ENCODE measurements at places on chromosomes 7 and 10.

- no peak for DNase-seq
These were observed 27.9 kb upstream of the COL1A2 start for GRCh38 chr7:94366832-94367231.

- no peak for DNase-seq
These were observed 24.7 kb downstream of the IL2RA start for GRCh38 chr10:6037422-6037821.

GRCh38 chr10:89921403-89921802 lies 220.0 kb downstream of the KIF20B start:
- DNase-seq = no peak

- no peak for DNase-seq
These were observed 31.6 kb downstream of the ST7 start for GRCh38 chr7:116984917-116985316.

DNA sequence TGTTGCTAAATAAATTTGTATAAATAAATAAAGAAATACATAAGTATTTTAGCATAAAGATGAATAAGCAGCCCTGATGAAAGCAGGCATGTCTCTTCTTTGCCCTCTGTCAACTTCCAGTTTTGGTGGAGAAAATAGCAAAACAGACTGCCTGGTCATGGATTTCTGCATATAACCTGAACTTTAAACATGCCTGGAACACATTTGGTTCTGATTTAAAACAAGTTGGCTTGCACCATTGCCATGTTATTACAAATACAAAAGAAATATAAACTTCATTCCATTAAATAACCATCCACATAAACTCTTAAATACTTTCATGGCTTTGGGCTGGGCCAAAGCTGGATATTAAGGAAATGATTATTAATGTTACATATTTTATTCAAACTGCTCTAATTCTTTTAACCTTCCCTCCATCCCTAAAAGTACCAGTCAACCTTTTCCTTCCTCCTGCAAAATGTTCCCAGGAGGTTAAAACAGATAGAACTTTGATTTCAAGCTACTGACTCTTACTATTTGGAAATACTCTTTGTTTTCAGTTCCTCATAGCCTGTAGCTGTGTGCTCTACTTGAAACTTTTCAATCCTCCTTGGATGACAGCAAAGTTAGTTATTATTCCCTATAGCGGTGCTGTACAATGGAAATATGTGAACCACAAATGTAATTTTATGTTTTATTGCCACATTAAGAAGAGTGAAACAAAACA lies 96.3 kb downstream of the BICC1 start:
- DNase-seq = no peak

DNA sequence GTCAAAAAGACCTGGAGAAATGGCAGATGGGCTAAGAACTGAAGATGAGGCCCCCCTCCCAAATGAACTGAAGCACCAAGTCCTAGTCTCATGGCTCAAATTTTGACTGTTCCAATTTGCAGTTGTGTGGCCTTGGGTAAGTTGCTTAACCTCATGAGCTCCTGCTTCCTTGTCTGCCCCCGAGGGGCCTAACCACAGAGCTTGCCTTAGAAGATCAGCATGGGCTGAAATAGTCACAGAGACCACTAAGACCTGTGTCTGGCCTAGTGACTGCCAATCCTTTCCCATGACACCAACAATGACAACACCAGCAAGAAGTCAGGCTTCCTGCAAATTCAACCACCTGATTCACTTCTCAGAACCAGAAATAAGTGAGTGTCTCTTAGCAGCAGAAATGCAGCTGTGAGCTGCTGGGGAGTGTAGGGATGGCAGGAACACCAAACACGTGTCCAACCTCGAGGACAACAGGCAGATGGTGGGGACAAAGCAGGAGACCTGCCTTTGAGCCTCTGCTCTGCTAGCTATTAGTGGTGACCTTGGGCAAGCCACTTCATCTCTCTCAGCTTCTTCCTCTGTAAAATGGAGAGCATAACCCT lies 23.7 kb downstream of the CRHR2 start:
- DNase-seq = no peak

DNA sequence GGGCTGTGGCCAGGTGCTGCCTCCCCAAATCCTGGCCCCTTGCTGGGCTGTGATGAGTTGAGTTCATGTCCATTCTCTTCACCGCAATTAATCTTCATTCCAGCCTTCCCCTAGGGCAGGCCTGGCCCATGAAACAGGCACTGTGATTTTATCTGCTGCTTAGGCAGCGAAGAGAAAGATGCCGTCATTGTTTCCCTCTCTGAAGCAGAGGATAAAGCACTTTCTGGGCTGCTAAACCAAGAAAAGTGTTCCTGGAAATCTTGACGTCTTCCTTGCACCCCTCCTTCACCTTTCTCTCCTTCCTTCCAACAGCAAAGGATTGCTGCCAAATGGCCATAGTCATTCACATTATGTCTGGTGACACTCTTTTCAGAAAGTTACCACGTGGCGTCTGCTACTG lies 265.9 kb downstream of the ZEB1 start:
- no peak for DNase-seq

DNA sequence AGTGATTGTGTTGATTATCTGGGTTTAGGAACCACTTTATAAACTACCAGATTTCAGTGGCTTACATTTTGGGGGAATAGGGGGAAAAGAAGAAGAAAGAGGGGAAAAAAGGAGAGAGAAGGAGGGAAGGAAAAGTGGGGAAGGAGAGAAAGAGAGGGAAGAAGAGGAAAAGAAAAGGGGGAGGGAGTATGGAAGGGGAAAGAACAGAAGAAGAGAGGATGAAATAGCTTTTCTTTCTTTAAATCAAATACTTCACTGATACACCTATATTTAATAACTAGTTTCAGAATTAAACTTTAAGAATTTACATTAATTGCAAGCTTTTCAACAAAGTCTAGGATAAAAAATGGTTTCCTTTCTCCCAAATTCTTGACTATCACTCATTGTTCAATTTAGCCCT lies 289.6 kb downstream of the SDHAF3 start:
- no peak for DNase-seq

DNA sequence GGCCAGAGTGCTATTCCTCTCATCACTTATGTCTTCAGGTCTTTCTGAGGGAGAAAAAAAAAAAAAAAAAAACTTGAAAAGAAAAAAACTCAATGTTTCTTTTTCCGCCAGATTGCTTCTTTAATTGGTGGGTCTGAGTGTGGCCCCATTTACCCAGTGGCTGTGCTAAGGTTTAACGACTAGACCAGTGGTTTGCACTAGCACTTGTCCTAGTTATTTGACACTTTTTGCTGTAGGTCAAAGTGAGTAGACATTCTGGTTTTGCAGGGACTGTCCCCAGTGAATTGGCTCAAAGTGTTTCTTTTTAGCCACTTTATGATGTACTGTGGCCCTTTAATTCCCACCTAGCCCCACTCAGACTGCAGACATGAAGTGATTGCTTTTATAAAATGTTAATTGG lies 273.3 kb downstream of the PTEN start:
- no peak for DNase-seq

All from activated CD4-positive, alpha-beta T cell treated with anti-CD3 and anti-CD28 coated beads for 48 hours (primary cell).